Mucosa of gallbladder (tissue), 1 donor: ENCODE measurements at places on chromosomes 11 and 22. TPM values are rescaled to one million over a fixed set of nuclear protein-coding genes. Genes with fewer than 3 reads are reported as not detected.

- DNase-seq: no peak
These were observed 387.7 kb downstream of the TMEM135 start for GRCh38 chr11:87425391-87425790.

The ROBO3 gene
- total RNA-seq: 12.9 TPM

The FAM83F gene
- total RNA-seq: 12.1 TPM

- peak; percentile 35 for DNase-seq
These were observed 69.1 kb downstream of the CTTN start for GRCh38 chr11:70467201-70468085.

GRCh38 chr22:37484480-37485394, 1.4 kb downstream of the MFNG start:
- peak; percentile 80 for DNase-seq

GRCh38 chr22:24985826-24986214, 33.3 kb downstream of the KIAA1671 start:
- DNase-seq: no peak

The CABP4 gene
- 3.8 TPM for total RNA-seq

GRCh38 chr22:26041931-26042330, 127.3 kb upstream of the SEZ6L start:
- no peak for DNase-seq

The CCDC116 gene
- 0.37 TPM for total RNA-seq

The TBX10 gene
- 0.14 TPM for total RNA-seq

GRCh38 chr11:14308114-14308896, 50.7 kb downstream of the RRAS2 start:
- DNase-seq: no peak

DNA sequence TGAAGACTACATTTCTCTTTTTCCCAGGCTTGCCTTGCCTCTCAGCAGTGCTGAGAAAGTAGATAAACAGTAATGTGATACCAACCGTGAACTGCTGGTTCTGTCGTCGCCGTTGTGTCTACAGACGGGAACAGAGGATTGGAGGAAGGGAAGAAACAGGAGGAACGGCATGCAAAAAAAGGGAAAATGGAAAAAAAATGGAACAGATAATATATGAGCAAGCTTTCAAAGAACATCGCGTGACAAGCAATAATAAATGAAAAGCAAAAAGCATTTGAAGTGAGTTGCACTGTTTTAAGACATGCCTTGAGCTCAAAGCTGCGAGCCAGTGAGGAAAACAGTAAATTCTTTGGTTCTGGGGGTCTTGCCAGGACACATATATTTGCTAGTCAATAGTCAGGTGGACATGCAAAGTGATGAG, 305.9 kb downstream of the CADM1 start:
- no peak for DNase-seq

The MOV10L1 gene
- 2.6 TPM for total RNA-seq

DNA sequence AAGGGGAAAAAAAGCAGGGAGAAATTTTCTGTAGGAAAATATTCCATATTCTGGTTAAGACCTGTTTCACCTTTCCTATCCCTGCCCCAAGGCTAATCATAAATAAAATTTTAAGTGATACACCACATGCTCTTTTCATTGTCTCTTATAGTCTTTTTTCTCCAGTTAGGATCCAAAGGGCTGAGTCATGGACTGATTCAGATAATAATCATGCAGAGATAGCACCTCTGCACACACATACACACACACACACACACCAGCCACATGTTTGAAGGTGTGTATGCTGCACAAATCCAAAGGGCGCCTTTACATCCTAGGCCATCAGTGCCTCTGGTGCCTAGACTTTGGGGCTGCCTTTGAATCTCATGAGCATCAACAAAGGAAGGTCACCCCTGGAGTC, 35.5 kb upstream of the CWF19L2 start:
- DNase-seq: no peak
